ENCODE measurements at places on chromosomes 11 and 22.

GRCh38 chr11:108338750-108339149, 115.9 kb downstream of the ATM start:
- no peak for DNase-seq

GRCh38 chr11:128776424-128777284, 82.8 kb downstream of the FLI1 start:
- DNase-seq: peak; percentile 25

GRCh38 chr22:44968736-44969135, 41.1 kb downstream of the PHF21B start:
- DNase-seq: peak; percentile 7

DNA sequence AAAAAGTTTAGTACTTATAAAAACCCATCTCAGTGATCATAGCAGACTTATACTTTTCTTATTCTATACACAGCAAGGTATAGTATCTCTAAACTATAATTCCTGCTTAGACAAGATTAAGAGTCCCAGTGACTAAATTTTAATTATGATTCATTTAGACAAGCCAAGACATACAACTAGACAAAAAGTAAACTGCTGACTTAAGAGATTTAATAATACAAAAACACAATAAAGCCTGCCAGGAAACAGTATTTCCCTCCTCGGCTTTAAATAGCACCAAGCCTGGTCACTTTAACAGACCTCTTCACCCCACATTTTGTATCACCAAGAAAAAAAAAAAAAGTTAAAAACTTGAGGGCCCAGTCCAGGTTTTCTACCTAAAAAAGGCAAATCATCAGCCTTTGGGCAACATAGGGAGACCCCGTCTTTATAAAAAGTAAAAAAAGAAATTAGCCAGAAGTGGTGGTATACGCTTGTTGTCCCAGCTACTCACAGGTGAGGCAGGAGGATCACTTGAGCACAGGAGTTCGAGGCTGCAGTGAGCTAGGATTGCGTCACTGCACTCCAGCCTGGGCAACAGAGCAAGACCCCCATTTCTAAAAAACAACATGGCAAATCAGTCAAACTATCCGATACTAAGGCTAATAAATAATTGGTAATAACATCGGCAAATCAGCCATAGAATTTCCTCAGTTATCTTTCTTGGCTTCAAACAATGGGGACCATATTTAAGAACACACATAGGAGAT, 53.8 kb downstream of the SIK3 start:
- no peak for DNase-seq

- DNase-seq: no peak
These were observed 6.1 kb downstream of the SLC25A1 start for GRCh38 chr22:19172213-19173046.

GRCh38 chr11:112565551-112565950, 304.9 kb upstream of the PLET1 start:
- DNase-seq: no peak
